Cortex of kidney (tissue), 1 donor: ENCODE measurements at places on chromosomes 2 and 18.

GRCh38 chr2:109721626-109722025 lies 72.5 kb upstream of the RGPD5 start:
- DNase-seq = no peak

- DNase-seq = no peak
These were observed 27.5 kb downstream of the TUBB6 start for GRCh38 chr18:12335503-12335902.

GRCh38 chr2:24558781-24559472 lies 67.9 kb downstream of the NCOA1 start:
- no peak for DNase-seq

DNA sequence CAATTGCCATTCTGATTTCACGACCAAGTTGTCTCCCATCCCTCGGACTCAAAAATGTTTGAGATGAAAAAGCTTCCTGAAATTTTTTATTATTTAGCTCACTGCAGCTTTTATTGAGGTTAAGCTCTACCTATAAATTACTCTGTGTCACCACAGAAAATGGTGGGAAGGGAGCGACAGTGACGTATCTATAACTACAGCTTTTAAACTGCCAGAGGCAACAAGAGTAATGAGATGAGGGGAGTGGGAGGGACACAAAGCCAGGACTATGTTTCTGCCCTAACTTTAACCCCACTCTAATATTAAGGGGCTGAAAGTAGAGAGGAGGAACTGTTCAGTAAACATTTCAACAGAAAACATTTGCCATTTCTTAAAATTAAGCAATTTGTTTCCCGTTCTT lies 37.4 kb downstream of the SMAD2 start:
- DNase-seq = no peak

DNA sequence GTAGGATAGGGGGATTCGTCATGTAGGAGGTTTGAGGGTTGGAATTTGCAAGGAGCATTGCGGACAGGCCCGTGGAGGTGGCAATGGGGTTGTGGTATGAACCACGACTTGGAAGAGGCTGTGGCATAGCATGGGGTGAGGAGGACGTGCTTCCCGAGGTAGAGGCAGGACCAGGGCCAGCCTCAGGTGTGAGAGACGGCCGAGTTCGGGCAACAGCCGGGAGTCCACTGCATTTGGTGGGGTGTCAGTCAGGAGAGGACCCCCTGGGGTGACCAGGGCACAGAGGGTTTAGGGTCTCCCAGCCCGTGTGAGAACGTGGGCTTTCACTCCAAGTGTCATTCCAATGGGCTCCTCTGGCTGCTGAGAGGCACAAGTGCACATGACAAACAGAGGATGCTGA lies 339.0 kb downstream of the EIPR1 start:
- no peak for DNase-seq

DNA sequence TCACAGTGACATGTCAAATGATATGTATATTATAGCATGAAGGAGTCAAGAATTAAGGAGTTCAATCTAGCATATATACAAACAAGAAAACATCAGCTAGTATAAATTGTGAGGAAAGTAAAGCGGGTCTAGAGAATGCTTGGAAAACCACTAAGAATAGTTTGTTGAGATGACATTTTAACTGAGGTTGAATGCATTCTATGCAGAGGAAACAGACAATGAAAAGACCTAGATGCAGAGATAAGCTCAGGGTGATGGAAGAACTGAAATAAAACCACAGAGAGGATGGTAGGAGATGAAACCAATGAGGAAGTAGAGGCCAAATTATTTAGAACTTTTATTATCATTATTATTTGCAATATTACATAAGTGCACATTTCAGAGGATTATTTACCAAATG lies 803.6 kb upstream of the FANCL start:
- DNase-seq = no peak

DNA sequence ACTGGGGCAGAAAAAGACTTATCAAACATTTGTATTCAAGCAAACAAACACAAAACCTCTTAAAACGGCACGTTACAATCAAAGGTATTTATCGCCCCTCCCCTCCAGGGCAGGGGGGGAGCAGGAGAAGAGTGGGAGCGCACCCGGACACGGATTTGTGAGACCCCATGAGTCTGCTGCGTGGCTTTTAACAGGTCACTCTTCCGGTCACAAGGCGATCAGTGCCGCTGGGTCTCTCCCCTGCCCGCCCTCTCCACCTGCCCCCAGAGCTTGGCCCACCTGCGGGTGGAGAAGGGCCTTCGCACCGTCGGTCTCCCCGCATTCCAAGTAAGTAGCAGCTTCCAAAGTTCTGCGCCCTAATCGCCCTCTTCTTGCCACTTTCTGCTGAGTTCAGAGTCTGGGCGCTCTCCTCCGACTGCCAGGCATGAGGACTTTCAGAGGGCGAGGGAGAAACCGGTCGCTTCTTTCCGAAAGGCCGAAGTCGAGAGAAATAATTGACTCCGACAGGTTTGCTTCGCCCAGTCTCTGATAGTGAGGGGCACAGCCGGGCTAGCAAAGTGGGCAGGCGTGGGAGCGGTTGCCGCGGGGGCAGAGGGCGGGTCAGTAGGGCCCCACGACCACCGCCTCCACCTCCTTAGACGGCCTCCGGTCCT lies 800 bp downstream of the RPRM start:
- DNase-seq = no peak

- DNase-seq = no peak
These were observed 116.3 kb upstream of the RMP24 start for GRCh38 chr18:35856178-35856577.

DNA sequence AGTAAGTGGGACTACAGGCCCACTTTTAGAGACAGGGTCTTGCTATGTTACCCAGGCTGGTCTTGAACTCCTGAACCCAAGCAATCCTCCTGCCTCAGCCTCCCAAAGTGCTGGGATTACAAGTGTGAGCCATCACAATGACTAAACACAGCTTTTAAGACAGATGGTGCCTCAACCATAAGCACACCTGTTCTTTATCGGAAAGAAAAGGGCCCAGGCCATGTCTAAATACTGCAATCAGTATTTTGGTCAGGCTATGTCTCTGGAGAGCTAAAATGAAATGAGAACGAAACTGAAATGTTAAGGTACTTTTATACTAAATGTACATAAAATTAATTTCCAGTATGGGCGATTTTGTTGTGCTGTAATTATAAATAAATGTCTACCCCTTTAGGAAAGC lies 69.5 kb upstream of the SPTBN1 start:
- DNase-seq = no peak

DNA sequence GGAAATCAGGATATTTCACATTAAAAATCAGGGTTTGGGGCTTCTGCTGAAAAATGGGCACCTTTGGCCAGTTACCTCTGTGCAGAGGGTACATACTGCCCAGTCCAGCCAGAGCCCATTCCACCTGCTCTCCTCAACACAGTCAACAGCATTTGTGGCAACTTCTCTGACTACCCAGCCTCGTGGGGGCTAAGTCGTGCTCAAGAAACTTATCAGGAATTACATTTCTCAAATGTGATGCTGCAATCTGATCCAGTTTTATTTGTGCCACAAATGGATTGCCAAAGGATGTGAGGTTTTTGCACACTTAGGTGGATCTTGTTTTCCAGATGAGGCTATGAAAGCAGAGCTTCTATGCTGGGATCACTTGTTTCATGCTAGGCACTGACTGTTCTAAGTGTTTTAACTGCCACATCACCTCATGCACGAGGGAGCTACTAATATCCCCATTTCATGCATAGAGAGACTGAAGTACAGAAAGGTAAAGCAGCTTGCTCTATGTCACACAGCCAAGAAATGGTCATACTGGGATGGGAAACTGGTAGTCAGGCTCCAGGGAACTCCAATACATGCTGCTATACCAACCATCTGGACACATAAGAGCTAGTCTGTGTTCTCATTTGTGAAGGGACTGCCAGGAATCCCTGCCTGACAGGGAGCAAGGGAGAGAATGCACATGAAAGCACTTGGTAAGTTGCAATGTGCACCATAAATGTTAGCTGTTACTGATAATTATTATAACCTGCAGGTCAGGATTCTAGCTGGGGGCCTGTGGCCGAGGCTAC lies 89.0 kb upstream of the HK2 start:
- no peak for DNase-seq

DNA sequence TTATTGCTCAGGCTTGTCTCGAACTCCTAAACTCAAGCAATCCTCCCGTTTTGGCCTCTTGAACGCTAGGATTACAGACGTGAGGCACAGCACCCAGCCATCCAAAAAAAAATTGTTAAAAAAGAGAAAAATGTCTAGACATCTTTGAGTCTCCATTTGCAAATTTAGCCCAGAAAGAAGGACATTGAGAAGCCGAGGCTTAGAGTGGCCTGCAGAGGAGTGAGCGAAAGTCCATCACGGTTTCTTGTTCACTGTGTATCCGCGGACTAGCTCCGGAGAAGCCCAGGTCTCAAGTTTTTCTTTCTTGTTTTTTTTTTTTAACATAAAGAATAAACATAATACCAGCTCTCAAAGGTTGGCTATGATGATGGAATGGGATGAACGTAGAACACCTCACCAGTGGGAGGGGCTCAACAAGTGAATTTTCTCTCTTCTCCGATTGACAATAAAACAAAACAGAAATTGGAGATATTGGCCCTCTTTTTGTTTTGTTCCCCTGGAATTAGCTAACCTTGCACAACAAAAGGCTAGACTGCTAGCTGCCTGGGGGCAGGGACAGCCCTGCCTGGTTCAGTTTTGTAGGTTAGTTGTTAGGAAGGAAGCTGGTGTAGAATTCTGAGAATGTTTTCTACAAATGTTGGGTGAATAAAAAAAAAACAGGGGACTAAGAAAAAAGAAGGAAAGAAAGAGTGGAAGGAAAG lies 163.4 kb downstream of the MYCN start:
- no peak for DNase-seq

- no peak for DNase-seq
These were observed at the start of gene TCF4 for GRCh38 chr18:55588111-55588869. Gene TCF4 (minus strand): TSS chr18:55588192. CDS start chr18:55587116, 1,076 bp downstream.

DNA sequence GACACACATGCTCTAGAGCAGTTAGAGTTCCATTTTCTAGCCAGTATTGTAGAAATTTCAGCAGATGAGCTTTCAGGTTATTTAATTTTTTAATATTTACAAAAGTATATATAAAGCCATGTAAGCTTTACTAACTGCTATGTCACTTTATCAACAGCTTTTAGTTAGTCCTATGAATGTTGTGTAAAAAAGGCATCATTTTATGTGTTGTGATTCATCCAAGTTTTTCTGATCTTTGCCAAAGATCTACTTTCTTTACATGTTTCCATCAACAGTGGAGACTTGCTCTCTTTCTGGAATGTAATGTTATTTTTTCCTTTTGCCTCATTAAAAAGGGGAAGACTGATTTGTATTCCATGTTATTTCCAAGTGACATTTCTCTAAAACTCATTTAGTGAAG lies 125.2 kb upstream of the TFPI start:
- DNase-seq = no peak

DNA sequence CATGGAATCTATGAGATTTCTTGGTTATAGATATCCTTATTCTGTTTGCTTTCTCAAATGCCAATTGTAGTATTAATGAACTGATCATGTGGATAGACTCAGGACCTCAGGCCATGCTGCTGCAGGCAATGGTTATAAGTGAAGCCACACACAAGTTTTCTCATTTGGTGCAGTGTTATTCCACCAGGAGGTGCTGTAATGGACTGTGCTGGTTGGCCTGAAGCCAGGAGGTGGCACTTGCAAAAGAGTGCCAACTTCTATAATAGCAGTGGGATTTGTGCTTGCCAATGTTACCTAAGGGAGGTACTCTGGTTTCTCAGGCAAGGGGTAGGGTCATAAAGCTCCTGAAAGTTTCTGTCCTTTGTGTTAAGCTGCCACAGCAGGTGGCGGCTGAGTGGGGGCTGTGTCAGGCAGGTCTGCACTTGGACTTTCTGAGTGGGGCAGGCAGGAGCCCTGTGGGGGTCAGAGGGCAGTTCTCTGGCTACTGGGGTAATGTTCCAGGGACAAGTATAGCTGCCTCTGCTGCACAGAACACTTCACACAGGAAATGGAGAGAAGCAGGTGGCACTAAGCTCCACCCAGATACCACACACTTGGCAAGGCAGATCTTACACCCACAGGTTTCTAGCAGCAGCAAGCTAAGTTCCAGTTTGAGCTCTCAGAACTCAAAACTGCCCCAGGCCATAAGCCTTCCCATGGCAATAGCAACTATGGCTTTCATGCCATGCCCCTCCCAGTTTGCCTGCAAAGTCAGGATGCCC lies 352.6 kb upstream of the CWC22 start:
- no peak for DNase-seq

DNA sequence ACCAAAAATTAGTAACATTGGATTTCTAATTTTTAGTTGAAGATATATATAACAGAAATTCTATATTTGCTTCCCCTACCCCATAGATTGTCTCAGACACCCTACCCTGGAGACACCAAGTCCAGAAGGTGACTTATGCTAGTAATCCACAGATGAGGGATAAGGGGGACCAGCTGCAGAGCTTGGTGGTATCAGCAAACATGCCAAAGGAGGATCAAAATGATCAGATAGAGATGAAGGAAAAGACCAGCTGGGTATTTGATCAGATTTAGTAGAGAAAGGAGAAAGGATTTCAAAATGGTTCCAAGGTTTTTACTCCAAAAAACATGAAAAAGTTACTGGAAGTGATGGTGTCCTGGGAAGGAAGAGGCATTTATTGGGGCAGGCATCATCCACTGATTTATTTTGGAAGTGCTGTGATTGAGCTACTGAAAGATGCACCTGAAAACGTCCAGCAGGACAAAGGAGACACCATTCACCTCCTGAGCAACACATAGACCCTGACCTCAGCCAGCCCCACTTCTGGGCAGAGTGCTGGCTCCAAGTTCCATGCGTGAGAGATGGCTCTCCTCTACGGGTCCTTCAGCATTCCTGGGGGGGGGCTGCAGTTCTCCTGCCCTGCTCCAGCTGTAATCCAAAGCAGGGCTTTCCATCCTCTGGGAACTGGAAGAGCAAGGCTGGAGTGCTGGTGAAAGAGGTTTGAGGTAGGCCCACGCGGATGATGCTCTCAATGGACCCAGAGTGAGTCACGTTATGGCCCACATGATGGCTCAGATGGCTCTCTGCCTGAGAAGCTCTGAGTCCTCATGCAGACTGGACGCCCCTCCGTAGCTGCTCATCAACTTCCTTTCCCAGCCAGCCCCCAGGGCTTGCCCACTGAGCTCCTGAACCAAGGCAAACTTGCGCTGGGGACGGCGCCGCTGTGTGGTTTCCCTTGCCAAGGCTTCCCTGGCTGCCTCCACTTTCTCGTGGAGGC lies 3.7 kb upstream of the LRRFIP1 start:
- DNase-seq = no peak

- no peak for DNase-seq
These were observed 319.6 kb downstream of the PIK3C3 start for GRCh38 chr18:42274488-42275137.

DNA sequence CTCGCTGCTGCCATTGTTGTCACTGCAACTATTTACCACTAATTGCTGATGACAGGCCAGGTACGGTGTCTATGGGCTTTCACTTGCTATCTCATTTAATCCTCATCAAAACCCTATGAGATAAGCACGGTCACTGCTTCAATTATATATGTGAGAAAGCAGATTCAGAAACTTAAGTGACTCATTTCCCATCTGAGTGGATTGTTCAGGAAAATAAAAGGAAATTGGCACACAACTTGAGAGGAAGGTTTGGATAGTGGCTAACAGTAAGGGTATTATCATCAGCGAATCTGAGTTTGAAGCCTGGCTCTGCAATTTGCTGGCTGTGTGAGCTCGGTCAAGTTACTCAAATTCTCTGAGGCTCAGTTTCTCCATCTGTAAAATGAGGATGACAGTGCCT lies 196.0 kb downstream of the KCNS3 start:
- no peak for DNase-seq

GRCh38 chr18:45765796-45766195 lies 41.8 kb downstream of the SLC14A1 start:
- no peak for DNase-seq
